GM18507 (cell line): ENCODE measurements at places on chromosomes 7 and 10.

DNA sequence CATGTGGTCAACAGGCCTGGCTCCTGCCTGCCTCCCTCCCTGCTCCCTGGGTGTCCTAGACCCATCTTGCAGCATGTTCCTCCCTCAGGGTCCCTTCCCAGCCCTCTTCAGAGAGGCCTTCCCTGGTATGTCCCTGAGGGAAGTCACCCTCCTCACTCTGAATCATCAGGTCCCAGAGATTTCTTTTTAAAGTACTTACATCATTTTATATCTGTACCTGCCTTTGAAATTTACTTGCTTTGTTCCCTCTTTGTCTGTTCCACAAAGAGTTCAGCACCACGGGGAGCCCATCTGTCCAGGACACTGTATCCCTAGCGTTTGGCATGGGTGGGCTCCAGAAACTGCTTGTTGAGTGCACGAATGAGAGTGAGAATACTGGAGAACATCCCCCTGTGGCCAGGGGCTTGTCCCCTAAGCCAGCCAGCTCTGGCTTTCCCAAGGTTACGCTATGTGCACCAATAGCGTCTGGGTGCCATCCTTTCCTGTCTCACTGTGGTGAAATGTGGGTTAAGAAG is 50.6 kb upstream of the IGFBP3 start:
- DNase-seq: no peak

DNA sequence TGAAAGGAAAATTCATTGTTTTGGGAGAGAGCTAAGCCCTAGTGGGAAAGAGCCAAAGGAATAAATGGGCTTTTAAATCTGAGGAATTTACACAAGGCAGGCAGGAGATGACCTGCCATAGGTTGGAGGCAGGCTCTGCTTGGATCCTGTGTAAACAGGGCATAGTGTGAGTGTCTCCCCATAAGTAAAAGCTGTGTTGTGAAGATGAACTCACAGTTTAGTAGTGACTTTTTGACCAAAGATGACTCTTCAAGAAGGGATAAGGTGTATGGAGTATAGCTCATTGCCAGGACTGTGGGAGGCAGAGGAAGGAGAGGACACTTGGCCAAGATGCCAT is 63.2 kb downstream of the KAT6B start:
- no peak for DNase-seq

GRCh38 chr7:34133983-34134782 is 228.8 kb downstream of the BMPER start:
- DNase-seq: no peak

DNA sequence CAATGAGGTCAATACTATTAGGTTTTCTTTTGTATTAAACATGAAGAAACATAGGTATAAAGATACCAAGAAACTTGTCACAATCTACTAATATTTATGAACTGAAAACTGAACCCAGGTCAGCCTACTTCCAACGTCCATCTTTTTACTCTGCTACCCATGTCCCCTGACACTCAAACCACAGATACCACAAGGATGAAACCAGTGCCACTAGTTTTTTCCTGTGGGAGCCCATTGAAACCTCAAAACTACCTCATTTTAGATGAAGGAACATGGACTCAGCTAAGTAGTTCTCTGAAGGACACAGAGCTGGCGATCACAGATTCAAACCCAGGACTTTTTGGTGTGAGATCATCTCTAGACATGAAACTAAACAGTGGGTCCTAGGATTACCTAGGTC is 6.8 kb downstream of the TET1 start:
- DNase-seq: no peak

DNA sequence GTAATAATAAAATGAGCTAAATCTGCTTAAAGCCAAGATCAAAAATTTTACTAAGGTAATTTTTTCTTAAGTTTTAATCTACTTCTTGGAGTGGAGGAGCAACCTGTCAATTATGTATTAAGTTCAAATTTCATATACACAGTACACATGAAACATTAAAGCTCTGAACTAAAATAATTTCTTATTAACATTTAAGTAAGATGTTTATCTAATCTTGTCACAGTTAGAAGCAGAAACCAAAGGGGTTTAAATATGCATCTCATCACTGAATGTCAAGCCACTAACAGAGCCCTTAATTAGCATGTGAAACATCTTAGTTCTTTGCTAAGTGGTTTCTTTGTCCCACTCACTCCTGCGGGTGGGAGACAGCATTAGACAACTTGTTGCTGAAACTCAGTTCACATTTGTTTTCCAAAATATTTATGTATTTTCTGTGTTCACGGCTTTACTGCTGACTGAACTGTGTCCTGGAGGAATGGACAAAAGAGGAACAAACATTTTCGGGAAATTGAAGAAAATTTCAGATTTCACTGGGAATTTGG is 130.9 kb upstream of the MBL2 start:
- no peak for DNase-seq

DNA sequence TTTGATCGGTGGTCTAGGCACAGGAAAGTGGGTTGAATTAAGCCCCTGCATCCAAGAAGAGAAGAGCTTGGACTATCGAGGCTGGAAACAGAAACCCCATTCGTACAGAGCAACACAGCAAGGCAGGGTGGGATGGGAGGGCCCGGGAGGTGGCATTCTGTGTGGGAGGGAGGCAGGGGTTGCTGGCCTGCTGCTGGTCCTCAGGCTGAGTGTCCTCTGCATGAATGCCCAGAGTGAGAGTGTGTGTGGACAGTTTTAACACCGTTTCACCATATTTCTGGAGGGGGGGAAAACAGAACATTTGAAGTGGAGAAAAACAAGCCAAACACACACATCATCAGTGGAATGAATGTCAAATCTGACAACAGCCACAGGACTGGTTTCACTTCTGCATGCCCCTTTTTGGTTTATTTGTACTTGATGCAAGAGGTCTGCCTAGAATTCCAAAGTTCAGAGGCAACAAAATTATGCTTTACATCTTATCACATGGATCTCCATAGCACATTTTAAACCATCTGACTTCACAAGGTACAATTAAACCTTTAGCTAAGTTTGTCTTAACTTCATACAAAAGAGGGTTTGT is 11.1 kb upstream of the ENO4 start:
- no peak for DNase-seq

DNA sequence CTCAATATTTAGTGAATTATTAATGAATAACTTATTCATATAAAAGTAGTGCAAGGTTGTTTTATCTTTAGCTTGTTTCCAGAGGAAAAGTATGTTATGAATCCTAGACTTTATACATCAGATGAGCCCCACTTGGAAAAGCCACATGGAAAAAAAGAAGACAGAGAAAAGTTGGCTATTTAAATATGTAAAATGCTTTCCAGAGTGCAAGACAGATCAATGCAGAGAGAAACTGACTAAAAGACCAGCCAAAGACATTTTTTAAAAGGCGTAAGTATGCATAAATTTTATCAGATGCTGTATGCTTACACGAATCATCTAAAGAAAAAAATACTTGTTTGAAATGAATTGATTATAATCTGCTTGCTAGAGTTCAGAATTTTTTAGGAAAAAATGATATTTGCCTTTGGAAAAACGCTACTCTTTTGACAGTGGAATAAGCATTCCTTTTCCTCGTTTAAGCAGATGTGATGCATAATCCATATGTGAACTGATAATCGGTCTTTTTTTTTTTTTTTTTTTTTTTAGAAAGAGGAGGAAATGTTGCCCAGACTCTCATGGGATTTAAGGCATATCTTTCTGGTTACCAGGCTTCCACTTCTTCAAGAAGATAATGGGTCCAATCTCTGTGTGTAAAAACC is 70.7 kb downstream of the RELN start:
- DNase-seq: no peak

- DNase-seq: no peak
Measured at GRCh38 chr10:71727105-71727737, 7.6 kb upstream of the C10orf105 start.

GRCh38 chr10:114202812-114203211 is 23.7 kb downstream of the TDRD1 start:
- no peak for DNase-seq

GRCh38 chr10:23980094-23980493 is 228.8 kb upstream of the KIAA1217 start:
- DNase-seq: no peak

DNA sequence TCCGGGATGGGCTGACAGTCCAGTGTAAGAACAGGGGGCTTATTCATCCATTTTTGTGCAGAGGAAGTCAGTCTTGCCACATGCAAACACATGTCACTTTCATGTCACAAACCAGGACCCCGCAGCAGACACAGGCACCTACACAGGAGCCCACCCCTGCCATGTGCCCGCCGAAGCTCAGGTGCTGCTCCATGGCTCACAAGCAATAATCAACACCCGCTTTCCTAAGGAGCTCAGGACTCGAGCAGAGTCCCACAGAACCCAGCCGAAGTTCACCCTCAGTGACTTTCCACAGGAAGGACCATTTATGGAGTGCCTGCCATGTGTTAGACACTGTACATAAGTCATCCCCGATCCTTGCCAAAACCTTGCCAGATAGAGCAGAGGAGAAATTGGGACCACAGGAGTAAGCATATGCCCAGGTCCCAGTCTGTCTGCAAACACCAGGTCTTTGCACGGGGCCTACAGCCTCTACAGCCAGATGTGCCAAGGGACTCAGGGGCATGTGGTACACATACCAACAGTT is 99.4 kb downstream of the EBF3 start:
- DNase-seq: no peak

- no peak for DNase-seq
Measured at GRCh38 chr7:2072798-2073197, 159.9 kb downstream of the MAD1L1 start.

GRCh38 chr7:73429215-73429614 is 4.4 kb upstream of the FZD9 start:
- no peak for DNase-seq

- DNase-seq: no peak
Measured at GRCh38 chr10:33245343-33245742, 89.1 kb downstream of the NRP1 start.

DNA sequence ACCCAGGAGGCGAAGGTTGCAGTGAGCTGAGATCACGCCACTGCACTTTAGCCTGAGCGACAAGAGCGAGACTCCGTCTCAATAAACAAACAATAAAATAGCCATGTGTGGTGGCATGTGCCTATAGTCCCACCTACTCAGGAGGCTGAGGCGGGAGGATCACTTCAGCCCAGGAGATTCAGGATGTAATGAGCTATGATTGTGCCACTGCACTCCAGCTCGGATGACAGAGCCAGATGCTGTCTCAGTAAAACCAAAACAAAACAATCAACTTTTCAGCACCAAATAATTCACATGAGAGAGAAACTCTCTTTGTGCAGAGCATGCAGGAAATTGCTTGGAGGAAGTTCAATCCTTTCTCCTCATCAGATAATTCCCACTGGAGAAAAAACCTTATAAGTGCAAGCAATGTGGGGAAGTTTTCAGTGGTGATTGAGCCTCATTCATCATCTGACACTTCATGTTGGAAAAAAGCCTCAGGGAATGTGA is 13.4 kb upstream of the FIS1 start:
- DNase-seq: no peak

- no peak for DNase-seq
Measured at GRCh38 chr7:100839361-100839760, 12.0 kb upstream of the EPHB4 start.

DNA sequence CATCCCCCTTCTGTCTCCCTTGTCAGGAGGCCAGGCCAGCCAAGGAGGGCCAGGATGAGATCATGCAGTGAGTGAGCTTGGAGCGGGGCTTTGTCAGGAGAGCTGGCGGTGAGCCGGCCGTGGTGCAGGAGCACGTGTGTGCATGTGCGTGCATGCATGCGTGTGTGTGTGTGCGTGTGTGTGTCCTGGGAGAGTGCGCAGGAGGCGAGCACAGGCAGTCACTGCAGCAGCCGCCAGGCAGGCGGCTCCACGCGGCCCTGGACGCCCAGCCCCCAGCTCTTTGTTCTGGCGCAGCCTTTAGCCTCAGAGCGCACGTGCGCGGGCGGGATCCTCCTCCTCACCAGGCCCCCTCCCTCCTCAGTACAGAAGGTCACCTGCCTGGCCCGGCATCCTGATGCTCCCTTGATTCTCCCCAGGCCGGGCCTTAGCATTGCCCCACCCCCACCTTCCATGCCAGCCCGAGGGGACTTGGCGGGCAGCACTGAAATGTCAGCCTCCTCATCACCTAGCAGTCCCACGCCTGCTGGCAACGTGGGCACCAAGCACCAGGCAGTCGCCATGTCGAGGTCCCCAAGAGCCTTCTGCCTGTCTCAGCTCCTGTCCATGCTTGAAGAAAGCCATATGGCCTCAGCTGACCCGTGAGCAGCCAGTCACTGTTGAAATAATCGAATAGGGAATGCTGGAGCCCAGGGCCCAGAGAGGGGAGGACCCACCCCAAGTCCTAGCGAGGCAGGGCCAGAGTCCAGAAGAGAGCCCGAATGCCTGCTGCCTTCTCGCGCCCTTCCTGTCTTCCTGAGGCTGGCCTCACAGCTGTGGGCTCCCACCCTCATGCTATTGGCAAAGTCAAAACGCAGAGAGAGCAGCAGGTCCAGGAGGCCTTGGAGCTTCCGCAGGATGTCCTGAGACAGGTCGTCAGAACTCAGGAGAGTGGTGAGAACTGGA is 125.9 kb upstream of the PPIF start:
- DNase-seq: no peak

- no peak for DNase-seq
Measured at GRCh38 chr10:122113161-122113944, 124.4 kb downstream of the TACC2 start.

DNA sequence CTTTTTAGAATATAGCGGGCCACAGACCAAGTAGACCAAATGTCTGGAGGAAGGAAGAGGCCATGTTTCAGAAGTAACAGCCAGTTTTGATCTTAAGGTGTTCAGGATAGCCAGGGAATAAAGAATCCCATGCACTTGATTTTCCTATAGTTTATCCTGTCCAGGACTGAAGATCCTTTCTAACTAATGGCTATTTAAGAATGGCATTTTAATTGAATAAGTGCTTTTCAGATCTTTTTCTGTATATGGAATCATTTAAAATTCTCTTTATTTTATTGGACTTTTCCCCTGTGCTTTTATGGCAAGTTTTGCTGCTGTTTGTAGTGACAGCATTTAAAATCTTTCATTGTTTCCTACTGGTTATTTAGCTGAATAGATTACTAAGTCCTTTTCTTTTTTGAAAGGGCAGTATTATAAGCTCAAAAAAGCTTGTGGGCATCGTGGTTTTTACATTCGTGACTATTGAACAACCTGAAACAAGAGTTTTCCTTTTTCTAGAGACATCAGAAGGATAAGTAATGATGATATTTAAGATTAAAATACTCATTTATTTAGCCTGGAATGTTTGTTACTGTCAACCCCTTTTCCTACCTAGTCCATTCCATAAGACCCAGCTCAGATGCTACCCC is 2.4 kb downstream of the INPP5F start:
- no peak for DNase-seq

DNA sequence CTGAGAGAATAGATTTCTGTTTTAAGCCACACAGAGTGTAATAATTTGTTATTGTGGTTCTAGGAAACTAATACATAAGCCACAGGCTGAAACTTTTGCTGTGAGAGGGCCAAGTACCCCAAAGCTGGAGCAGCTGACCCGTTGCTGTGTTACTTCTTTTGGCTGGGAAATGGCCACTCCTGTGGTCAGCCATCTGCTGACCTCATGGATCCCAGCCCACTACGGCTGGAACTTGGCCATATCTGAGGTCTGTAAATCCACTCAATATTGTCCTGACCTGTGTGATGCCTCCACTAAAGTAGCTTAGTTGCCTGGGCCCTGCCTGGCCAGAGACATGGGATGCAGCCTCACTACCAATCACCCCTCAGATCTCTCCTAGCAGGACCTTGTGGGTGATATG is 17.4 kb upstream of the LOXL4 start:
- no peak for DNase-seq

- DNase-seq: no peak
Measured at GRCh38 chr7:147640821-147641220, 949.7 kb upstream of the C7orf33 start.

- no peak for DNase-seq
Measured at GRCh38 chr10:93440591-93441091, 41.5 kb downstream of the MYOF start.

GRCh38 chr10:74133923-74134820 is 16.5 kb downstream of the AP3M1 start:
- no peak for DNase-seq

- DNase-seq: no peak
Measured at GRCh38 chr7:92626281-92626809, 36.2 kb upstream of the FAM133B start.
